Activated CD8-positive, alpha-beta T cell treated with anti-CD3 and anti-CD28 coated beads for 36 hours (primary cell): ENCODE measurements at places on chromosomes 13 and 19. TPM values are rescaled to one million over a fixed set of nuclear protein-coding genes. Genes with fewer than 3 reads are reported as not detected.

DNA sequence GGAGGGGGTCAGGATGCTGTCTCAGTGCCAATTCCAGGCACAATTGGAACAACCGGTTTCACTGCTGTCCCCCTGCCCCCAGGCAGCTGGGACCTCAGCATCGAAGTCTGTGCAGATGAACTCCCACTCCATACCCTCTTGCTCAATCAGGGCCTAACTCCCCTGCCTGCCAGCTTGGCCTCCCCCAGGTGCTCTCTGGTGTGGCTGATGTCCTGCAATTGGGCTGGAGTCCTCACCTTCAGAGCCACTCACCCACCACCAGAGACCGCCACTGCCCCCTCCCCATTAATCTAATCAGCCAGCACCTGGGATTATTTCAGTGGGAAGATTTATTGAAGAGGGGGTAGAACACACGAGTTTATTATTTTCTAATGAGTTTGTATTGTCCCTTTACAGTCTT, 118.8 kb downstream of the MIPEP start:
- no peak for DNase-seq

GRCh38 chr13:77628170-77628569, 69.3 kb upstream of the SLAIN1 start:
- DNase-seq = no peak

- DNase-seq = peak; percentile 5
These were observed 3.7 kb upstream of the ZNF329 start for GRCh38 chr19:58154287-58154678.

GRCh38 chr19:55460670-55461258, 678 bp downstream of the ISOC2 start:
- peak; percentile 71 for DNase-seq

- no peak for DNase-seq
These were observed 9.9 kb downstream of the POLD1 start for GRCh38 chr19:50394017-50394416.

GRCh38 chr13:106789911-106790310, 222.0 kb upstream of the ARGLU1 start:
- no peak for DNase-seq

DNA sequence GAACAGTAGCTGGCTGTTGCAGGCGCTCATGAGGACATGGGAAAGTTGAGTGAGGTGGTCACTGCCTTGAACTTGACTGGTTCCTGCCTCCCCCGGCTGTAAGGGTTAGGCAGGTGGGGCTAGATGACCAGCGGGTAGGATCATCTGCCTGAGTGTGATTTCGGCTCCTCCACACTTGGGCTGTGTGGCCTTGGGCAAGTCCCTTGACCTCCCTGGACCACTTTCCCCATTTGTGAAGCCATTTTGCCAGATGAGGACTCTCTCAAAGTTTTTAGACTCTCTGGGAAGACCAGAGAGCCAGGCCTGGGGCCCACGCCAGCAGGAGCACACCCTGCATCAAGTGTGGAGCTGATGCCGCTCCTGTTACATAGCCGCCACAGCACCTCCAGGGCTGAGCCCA, 9.5 kb downstream of the PPP1R37 start:
- DNase-seq = no peak

GRCh38 chr13:62473944-62474237, 1058.2 kb upstream of the PCDH20 start:
- DNase-seq = no peak

DNA sequence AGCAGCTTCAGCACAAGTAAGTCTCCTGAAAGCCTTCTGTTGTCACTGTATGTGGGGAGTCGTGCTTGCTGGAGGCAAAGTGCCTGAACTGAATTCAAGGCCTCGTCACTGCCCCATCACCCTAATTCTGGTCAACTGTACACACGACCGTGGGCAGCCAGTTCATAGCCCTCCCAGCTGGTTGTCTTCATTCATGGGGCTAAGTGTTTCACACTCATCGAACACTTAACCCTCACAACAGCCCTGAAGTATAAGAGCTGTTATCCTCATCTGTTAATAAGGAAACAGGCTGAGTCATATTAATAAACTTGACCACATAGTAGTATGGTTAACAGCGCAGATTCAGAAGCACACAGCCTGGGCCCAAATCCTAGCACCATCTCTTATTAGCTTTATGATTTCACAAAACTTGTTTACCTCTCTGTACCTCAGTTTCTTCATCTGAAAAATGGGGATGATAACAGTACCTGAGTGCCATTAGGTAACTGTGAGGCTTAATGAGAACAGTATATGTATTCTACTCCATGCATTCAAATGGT, 66.7 kb downstream of the CDADC1 start:
- no peak for DNase-seq

GRCh38 chr13:107118506-107118905, 550.6 kb upstream of the ARGLU1 start:
- DNase-seq = no peak

DNA sequence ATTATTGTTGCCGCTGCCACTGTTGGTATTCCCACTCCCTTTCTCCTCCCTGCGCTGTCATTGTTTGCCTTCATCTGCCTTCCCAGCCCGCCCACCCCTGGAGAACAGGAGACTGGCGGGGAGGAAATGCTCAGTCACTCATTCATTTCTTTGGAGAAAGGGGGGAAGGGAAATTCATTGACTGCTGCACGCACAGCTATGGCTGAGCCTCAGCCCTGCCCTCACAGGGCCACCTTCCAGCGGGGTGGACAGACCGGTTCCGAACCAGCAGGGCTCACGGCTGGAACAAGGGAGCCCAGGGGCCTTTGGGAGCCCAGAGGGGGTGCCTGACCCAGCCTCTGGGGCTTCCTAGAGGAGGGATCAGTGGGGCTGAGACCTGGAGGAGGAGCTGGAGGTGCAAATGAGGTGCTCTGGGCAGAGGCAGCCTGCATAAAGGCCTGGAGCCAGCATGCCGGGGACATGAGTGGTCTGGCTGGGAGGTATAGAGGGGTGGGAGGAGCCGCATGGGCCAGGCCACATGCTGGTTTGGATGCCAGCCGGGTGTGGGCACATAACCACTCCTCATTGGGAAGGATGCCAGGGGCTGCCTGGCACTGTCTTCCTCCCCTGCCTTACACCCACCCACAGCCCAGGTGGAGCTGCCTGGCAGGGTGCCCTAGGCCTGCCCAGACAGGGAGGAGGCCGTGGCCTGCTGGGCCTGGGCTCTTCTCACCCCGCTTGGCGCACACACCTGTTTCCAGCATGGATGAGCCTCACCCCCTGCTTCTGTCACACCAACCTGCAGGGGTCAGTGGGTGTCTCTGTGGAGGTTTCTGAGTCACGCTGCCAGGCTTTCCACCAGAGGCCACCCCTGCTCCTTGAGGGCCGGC, 26.8 kb downstream of the PPP5C start:
- no peak for DNase-seq

DNA sequence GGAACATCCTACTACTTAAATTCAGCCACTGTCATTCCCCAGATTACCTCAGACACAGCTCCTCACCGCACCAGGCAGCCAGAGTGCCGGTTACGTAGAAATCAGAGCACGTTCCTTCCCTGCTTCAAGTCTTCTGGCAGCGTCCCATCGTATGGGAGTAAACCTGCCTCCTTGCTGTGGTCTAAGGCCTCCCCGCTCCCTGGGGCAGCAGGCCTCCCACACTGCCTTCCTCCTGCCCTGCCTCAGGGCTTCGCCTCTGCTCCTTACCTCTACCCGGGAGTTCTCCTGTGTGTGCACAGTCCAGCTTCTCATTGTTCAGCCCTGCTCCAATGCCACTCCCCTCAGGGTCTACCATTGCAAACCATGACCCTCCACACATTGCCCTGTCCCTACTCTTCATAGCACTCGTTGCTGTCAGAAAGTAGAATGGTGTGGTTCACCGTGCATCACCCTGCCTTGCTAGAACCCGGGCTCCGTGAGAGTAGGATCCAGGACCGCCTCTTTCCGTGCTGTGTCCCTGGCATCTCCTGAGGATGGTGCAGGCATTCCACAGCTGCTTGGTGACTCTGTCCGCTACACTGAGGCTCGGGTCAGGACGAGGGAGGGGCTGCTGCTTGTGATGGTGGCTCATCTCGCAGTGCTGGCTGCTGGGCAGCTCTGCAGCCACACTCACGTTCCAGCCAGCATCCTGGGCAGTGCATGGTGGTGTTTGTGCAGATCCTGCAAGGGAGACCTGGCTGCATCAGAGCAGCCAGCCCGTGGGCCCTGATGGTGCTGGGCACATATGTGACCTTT, 6.9 kb downstream of the POP4 start:
- no peak for DNase-seq

The SULT2A1 gene
- total RNA-seq = not detected

The DNAAF3 gene
- total RNA-seq = not detected

The ZSCAN5B gene
- total RNA-seq = not detected

The REEP6 gene
- 2.0 TPM for total RNA-seq

The LILRA6 gene
- not detected for total RNA-seq

The IRGC gene
- total RNA-seq = not detected

The ZNF256 gene
- total RNA-seq = 6.2 TPM

The SERTAD1 gene
- total RNA-seq = 15.5 TPM

The FAM216B gene
- not detected for total RNA-seq
